ENCODE measurements at places on chromosomes 7 and 10.

- no peak for DNase-seq
Observed at GRCh38 chr10:103566536-103566935, 73.0 kb downstream of the NEURL1 start.

DNA sequence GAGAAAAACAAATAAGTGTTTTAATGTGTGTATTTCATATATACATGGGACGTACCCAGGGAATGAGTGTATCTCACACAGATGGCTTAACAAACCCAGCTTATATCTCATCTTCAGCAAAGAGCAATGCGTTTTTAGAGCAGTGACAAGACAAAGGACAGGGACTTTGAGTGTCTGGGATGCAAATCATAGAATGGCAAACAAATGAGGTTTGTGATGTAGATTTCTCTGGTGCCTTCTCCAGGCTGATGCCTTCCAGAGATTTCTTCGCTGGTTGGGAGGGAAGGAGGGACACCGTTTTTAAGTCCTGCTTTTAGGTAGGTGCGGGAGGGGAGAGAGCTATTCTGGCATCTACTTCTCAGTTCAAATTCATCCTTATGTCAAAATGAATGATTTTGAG, 16.6 kb downstream of the LANCL2 start:
- no peak for DNase-seq

DNA sequence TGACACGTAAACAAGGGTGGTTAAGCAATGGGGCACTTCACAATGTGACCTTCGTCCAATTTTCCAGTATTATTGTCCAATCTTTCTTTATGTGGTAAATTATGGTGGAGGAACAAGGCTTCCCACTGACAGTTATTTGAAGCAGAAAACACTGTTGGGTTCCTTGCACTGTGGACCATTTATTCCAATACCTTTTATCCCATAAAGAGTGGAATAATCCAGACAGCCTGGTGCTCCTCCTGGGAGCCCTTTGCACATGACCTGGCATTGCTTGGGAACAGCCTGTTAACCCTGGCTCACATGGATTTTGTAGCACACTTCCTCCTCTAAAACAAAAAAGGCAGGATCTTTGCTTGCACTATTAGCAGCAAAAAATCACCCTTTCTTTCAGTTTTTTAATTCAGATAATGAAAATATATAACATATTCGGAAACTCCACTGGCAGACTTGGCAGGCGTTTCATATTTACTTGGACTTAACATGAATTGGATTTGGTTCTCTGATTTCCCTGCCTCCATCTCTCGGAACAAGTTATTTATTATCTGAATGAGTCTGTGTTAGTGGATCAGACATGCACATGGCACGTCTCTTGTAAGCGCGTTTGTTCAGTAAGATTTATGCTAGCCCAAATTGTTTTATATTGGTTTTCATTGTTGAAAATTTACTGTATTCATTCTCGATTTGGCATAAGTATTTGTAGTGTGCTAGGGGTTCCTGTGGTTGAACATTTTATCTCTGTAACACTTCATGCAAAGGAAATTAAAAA, 59.3 kb downstream of the BMPER start:
- no peak for DNase-seq

DNA sequence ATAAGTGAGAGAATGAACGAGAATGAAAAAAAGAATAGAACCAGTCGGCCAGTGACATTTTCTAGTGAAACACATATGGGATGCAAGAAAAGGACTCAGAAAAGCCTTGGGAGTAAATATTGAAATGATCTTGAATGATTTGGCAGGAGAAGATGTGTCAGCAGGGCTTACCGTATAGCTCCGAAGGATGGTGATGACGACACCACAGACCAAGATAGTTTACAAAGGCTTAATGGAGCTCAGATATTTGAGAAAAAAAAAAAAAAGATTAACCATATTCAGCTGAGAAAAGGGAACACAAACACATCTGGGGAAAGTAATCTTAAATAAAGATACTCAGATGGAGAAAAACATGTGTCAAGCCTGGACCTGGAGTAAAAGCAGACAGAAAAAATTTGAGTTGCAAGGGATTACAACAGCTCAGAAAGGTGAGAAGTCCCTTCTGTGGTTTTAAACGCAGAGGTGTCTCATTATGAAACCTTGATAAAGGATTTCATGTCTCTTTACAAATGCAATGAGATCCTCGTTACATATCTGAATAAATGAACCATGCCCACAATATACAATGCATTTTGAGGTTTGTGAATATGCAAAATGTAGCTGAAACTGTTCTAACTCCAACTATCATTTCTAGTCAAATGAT, 36.0 kb downstream of the DNAJB9 start:
- no peak for DNase-seq

GRCh38 chr7:17301471-17302456, 3.3 kb downstream of the AHR start:
- DNase-seq: peak; percentile 60

GRCh38 chr7:34128762-34129161, 223.4 kb downstream of the BMPER start:
- DNase-seq: no peak

GRCh38 chr7:157944734-157945291, 608.0 kb downstream of the DNAJB6 start:
- DNase-seq: no peak

- no peak for DNase-seq
Observed at GRCh38 chr10:73857446-73857845, 16.9 kb downstream of the CAMK2G start.

DNA sequence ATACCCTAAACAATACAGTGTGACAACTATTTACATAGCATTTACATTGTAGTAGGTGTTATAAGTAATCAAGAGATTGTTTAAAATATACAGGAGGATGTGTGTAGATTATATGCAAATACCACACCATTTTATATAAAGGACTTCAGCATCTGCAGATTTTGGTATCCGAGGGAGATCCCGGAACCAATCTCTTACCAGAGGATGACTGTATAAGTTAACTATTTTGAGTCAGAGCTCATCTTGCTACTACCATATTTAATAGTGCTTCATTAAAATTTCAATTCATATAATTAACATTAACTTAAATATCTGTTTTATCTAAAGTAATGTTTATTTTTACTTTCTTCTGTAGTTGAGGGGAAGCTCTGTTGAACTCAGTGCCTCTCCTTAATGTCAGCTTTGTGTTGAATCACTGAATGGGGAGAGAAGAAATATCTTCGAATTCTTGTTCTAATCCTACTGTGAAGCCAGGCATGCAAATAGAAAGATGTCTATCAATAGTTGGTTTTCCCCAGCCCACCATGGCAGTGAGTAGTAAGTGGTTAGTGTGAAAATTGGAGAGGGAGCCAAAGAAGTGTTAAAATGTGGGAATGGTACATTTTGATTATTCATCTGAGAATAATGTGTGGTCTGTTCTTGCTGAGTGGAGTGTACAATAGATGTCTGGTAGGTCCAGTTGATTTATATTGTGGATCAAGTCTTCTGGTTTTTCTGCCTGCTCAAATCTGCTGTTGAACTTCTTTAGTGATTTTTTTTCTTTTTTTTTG, 90.1 kb upstream of the CYP26C1 start:
- no peak for DNase-seq

- DNase-seq: peak; percentile 58
Observed at GRCh38 chr10:24008164-24009091, 200.5 kb upstream of the KIAA1217 start.
